PC-9 (cell line): ENCODE measurements at places on chromosomes 7 and 10. TPM values are rescaled to one million over a fixed set of nuclear protein-coding genes. Genes with fewer than 3 reads are reported as not detected.

The FBXO24 gene
- 2.7 and 4.6 TPM in 2 replicates for total RNA-seq

- DNase-seq = no peak
Observed at GRCh38 chr7:100895956-100896731, 456 bp upstream of the ACHE start.

DNA sequence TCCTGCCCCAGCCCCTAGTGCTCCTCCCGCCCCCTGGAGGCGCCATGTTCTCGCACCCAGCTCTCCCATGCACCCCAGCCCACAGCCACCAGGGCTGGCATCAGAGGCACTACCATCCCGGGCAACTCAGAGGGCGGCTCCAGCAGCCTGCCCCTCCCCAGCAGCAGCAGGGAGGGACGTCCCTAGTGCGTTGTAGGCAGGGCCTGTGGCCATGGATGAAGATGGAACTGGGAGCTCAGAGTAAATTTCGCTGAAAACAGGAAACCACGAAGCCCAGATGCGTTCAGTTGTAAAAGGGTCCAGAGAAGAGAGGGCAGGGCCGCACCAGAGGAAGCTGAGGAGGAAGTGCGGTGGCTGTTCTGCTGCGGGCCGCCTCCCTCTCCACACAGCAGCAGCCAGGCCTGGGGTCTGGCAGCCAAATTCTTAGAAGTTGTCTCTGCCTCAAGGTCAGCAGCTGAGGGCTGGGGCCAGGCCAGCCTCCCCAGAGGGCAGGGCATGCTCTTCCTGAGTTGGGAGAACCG is 24.6 kb downstream of the VSIR start:
- no peak for DNase-seq

The GHRHR gene
- not detected in 2 replicates for total RNA-seq

The NSMCE4A gene
- 26.8 and 32.4 TPM in 2 replicates for total RNA-seq

- DNase-seq = no peak
Observed at GRCh38 chr10:71207578-71207977, 4.8 kb upstream of the UNC5B start.

The TMEM26 gene
- total RNA-seq = not detected in 2 replicates

The NEBL gene
- 21.9 and 22.6 TPM in 2 replicates for total RNA-seq

The EMX2 gene
- not detected in 2 replicates for total RNA-seq

DNA sequence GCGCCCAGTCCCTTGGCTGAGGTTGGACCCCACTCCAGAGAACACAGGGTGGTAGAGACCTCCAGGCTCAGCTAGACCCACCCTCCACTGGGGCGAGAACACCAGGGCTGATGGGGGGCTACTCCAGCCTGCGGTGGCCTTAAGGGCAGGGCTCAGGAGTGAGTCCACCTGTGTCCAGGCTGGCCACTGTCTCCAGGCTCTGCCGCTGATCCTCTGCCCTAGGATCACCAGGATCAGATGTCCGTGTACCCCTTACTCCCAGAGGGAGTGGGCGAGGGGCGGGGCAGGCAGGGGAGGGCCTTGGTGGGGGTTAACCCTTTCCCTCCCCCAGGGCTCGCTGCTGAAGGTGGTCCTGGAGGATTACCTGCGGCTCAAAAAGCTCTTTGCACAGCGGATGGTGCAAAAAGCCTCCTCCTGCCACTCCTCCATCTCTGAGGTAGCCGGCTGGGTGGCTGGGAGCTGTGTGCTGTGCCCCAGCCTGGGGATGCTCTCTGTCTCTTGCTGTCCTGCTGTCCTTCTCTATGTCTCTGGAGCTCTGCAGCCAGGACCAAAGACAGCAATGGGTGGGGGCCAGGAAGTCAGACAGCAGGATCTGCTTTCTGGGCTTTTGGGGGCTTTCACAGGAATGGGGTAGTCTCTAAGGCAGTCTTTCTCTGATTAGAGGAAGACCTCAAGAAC is 38.0 kb downstream of the PSAP start:
- DNase-seq = no peak

- no peak for DNase-seq
Observed at GRCh38 chr10:113450906-113451305, 101.9 kb upstream of the HABP2 start.

The LOXL4 gene
- 2.5 and 3.5 TPM in 2 replicates for total RNA-seq

GRCh38 chr10:17335065-17335464 is 107.0 kb downstream of the VIM start:
- no peak for DNase-seq

DNA sequence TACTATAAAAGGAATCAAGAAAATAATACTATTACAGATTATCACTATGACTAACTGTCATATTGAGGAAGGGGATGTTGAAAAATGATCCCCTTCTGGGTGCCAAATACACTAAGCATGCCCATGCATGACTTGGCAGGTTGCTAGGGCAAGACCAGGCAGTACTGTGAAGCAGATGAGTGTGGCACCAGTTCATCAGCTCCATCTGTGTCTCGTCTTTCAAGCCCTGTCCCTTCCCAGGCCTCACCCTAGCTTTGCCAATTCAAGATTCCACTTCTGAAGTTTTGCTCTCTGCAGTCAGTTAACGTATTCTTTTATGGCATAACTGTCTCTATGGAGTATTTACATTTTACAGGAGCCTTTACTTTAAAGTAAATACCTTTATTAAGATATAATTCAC is 135.6 kb upstream of the HPS1 start:
- DNase-seq = no peak

The SPDYE11 gene
- not detected in 2 replicates for total RNA-seq

DNA sequence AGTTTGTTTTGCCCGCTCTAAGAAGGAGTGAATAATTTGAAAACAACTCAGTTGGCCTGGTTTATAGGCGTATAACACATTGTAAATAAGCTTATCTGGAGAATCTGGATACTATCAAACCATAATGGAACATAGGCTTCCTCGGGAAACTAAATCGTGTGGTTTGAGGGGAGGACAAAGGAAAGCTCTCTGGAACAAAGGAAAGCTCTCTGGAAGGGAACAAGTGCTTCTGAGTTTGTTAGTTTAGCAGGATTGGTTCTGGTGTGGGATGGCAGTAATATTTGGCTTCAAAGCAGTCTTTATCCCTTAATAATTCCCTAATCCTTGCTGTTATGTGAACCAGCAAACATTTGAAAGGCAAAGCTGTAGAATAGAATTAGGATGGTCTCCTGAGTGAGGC is 15.0 kb upstream of the SLK start:
- DNase-seq = no peak

DNA sequence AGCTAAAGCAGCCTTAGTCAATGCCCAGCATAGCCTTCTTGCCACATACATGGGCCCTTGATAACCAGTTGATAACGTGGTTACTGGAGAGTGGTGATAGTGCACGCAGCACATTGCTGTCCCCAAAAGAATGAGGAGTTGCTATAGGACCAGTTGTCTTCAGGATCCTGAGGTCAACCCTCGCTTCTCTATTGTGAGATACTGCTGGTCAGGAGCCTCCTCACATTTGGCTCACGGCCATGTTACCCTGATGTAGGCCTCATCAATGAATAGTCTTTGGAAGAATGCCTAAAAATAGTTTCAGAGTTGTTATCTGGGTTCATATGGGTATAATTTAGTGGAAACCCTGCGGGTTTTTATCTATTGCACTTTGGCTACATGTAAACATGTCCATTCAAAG is 230.7 kb downstream of the VTI1A start:
- no peak for DNase-seq

The FBXL13 gene
- 10.4 and 19.4 TPM in 2 replicates for total RNA-seq

GRCh38 chr7:101398396-101399289 is 36.0 kb downstream of the COL26A1 start:
- no peak for DNase-seq

DNA sequence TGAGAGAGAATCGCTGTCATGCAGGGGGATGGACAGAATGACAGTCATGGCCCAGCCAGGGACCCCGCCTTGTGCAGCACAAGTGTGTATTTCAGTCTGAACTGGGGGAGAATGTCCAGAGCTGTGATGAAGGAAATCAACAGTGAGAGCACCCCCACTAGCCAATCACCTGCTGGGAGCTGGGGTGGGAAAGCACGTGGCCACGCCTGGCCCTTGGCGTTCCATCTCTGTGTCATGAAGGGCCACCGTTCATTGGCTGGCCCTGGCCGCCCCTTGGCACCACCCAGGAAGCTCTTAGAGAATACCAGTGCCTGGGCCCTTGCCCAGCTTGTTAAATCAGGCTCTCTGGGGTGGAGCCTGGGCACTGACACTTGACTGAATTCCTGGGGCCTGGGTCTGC is 22.8 kb downstream of the GRID1 start:
- no peak for DNase-seq

The MLLT10 gene
- total RNA-seq = 39.6 and 48.4 TPM in 2 replicates

GRCh38 chr7:54995610-54996363 is 23.0 kb upstream of the EGFR start:
- peak; percentile 71 for DNase-seq

- peak; percentile 98 for DNase-seq
Observed at GRCh38 chr7:130996833-130997231, 262.8 kb upstream of the KLF14 start.

DNA sequence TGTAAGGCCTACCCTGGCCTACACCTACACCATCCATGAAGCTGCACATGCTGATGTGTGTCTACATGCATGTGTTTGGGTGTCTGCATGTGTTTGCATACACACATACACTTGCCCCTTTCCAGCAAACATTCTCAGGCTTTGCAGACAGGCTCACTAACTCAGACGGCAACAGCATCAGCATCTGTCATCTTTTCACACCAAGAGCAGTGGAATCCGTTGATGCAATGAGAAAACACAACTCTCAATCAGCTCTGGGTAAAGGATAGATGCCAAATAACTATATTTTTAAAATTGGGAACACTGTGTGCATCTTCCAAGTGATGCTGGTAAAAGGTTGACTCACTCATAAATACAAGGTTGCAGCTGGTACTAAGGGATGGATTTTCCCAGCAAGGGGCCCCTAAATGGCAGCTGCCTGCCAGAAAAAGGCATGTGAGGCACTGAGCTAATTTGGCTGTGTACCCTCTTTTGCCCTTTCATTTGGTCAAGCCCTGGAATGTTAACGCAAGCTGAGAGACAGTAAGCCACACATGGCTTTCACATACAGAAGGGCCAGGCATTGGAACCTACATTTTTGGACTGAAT is 296.3 kb upstream of the NPSR1 start:
- no peak for DNase-seq

GRCh38 chr10:96708456-96708855 is 11.9 kb downstream of the PIK3AP1 start:
- no peak for DNase-seq

DNA sequence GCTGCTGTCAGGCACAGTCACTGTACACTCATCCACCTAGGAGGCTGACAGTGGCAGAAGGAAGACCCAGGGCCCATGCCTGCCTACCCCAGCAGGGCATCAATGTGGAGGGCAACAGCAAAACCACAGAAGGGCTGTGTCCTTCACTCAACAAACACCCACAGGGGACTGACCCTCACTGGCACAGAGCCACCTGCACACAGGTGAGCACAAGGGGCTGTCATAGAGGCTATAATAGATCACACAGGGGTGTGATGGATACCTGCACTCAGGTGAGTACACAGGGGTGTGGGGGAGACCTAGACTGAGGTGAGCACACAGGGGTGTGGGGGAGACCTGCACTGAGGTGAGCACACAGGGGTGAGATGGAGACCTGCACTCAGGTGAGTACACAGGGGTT is 132.8 kb upstream of the TCERG1L start:
- no peak for DNase-seq

DNA sequence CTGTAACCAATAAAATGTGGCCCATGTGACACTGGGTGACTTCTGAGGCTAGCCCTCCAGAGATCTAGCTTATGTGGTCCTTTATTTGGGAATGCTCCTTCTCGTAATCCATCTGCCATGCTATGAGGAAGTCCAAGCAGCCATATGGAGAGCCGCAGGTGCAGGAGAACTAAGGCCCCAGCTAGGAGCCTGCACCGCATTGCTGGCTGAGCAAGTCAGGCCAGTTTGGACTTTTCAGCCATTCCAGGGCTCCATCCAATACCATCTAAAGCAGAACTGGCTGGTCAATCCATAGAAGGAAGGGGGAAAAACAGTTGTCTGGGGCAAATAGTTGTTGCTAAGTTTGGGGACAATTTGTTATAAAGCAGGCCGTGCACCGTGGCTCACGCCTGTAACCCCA is 32.6 kb downstream of the KLRG2 start:
- DNase-seq = no peak

DNA sequence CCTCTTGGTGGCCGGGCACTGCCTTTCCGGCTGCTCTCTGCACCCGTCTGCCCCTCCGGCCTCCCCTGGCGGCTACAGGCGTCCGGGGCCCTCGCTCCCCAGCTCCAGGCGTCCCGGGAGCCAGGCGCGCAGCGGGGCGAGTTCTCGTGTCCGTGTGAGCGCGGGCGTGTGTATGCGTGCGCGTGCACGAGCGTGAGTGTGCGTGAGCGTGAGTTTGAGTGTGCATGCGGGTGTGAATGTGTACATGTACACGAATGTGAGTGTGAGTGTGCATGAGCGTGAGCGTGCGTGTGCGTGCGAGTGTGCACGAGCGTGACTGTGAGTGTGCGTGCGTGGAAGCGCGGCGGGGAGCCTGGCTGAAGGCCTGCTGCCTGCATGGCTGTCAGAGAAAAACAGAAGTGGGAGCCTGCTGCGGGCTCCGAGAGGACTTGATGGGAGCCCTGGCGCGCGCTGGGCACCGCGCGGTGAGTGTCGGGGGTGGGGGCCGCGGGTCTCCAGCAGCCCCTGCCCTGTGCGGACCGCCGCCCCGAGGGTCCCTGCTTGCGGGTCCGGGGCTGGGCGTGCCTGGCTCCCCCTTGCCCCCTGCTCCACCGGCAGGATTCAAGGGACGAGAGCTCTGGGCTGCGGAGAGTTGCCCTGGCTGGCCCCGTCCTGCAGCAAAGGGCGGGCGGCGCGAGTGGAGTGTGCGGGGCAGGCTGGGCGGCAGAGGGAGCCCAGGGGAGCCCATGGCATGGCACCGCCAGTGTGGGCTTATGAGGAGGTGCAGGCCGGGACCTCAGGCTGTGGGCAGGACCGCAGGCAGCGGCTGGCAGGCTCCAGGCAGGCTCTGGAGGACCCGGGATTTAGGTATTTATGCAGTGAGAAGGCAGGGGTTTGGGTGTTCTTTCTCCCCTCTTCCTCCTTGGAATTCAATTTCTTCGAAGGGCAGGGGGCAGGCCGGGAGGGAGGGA is 75.8 kb upstream of the EN2 start:
- DNase-seq = no peak

DNA sequence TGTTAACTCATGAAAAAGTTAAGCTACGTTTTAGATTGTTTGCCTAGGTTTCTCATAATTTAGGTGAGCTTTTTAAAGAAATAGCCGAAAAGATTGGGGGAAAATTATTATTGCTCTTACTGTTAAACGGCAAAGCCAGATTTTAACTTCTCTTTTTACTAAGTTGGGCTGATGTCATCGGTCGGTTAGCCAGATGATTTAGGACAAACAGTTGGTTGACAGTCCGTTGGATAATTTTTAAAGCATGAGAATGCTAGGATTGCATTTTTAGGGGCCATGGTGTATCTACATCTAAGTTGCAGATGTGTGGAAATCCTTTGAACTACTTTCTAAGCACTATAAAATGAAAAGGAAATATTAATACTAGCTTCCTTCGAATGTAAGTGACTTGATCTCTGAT is 280.9 kb upstream of the AKR1E2 start:
- DNase-seq = no peak

DNA sequence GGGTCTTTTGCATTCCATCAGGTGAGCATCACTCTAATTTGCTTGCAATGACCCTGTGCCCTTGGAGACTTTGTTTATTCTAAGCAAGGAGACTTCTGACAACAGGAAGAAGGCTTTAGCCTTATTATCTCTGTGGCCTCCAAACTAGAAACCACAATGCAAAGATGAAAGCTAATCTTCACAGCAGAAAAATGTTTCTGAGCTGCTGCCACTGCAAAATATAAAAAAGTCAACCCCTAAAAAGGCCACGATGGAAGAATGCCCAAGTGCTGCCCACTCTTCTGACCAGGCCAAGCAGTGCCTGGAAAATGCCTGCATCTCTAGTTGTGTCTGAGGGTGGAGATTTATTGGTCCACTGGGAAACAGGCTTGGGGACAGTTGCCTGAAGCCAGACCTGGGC is 299.9 kb downstream of the C7orf25 start:
- no peak for DNase-seq
